ENCODE measurements at places on chromosomes 6 and 20.

DNA sequence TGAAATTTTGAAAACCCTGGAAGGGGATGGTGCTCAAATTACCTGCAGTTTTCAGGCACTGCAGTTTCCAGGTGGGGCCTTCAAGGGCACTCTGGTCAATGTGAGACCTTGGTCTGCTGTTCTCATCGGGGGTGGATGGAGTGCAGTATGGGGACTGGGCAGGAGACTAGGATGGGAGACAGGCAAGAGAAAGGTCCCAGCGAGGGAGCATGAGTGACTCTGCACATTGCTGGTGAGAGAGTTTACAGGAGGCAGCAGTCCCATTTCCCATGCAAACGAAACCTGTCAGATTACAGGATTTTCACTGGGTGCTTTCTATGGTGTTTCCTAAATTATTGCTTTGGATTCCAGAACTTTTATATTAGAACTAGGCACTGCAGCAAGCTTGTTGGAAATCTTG, 73.5 kb upstream of the DTNBP1 start:
- no peak for DNase-seq

DNA sequence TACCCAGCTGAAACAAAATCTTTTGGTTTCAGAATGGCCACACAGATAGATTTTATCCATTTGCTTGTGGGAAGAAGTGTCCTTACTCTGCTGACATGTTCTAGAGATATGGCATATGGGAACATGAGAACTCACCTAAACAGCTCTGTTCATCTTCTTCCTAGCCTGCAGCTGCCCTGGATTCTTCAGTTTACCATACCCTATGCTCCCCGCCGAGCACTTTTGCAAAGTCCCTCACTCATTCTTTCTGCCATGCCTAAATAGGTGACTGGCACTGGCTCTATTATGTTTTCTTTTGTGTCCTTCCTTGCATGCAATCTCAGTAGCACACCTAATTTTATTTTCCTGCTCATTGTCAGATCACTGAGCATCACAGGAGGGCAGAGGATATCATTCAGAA, 293.7 kb upstream of the RSPO3 start:
- DNase-seq: no peak

DNA sequence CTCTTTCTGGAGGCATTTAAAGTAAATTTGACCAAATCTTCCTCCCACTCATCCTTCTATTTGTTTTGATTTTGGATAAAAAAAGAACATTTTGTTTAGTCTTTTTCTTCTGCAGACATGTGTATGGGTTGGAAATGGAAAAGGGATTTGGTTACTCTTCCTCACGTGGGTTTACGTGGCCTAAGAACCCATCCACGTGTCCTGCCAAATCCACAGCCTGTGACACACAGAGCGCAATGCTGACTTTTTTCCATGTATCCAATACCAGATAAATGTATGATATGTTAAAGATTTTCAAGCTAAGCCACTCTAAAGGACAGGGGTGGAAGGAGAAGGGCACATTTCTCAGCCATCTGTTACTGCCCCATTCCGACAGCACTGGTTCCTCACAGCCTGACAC, 176.5 kb downstream of the COL12A1 start:
- DNase-seq: no peak

- no peak for DNase-seq
Observed at GRCh38 chr20:37226889-37227288, 34.7 kb downstream of the GHRH start.

- DNase-seq: peak; percentile 37
Observed at GRCh38 chr6:72861059-72861458, 239.2 kb downstream of the KCNQ5 start.

- peak; percentile 89 for DNase-seq
Observed at GRCh38 chr6:142444376-142444775, 142.6 kb downstream of the ADGRG6 start.

GRCh38 chr20:32980131-32980941, 23.9 kb downstream of the SUN5 start:
- no peak for DNase-seq

GRCh38 chr20:52008874-52009273, 182.7 kb downstream of the ZFP64 start:
- no peak for DNase-seq

DNA sequence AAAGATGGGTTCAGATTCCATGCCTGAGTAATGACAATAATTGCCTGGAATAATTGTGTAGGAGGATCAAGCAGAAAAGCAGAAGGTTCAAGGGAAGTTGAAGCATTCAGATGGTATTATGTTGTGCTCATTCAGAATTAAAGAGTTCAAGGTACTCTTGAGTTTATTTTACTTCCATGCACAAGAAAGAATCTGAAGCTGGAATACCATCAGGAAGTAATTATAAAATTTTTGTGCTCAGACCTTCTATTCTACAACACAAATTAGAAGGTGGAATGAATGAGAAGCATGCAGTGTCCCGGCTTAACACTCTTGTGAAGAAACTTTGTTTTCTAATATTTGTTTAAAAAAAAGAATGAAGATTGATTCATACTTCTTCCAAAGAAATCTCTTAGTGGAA, 139.4 kb upstream of the ENPP5 start:
- DNase-seq: peak; percentile 55

DNA sequence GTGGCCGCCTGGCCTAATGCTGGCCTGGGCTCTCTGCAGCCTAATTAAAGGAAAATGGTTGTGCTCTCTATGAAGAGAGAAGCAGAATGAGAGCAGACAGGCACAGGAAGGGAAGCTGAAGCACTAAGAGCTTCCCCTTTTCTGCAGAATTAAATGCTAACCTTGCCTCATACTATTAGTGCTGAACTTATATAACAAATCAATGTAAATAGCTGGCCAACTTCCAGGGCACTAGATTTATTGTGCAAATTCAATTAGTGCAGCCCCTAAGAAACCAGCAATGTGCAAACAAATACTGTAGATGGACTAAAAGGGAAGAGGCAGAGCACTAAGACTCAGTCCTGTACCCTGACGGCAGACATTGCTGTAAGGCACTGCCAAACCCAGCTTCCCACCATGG, 36.1 kb upstream of the INSM1 start:
- DNase-seq: no peak

GRCh38 chr6:145562771-145563615, 172.3 kb downstream of the EPM2A start:
- DNase-seq: no peak

DNA sequence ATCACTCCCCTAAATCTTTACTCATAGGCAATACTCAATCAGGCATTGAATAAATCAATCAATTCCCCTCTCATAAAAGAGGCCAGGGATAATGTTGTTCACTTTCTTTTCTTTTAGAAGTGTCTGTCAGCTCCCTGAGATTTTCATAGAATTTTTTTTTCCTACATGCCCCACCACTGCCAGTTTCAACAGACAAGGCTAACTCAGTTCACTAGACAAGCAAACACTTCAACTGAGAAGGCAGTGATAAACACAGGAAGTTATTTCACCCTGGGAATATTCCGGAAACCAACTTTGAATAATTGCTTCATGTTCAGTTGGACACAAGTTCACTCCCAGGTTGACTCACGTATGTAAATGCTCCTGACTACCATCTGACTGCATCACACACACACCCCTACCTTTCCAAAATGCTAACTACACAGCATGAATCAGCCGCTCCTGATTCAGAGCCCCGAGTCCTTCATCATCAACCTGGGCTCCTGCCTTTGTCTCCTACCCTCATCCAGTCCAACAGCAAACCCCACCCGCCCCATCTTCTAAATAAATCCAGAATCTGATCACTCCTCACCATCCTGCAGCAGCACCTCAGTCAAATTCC, 143.9 kb downstream of the BCAS1 start:
- peak; percentile 96 for DNase-seq

GRCh38 chr6:87684895-87685654, 17.0 kb downstream of the AKIRIN2 start:
- DNase-seq: no peak

DNA sequence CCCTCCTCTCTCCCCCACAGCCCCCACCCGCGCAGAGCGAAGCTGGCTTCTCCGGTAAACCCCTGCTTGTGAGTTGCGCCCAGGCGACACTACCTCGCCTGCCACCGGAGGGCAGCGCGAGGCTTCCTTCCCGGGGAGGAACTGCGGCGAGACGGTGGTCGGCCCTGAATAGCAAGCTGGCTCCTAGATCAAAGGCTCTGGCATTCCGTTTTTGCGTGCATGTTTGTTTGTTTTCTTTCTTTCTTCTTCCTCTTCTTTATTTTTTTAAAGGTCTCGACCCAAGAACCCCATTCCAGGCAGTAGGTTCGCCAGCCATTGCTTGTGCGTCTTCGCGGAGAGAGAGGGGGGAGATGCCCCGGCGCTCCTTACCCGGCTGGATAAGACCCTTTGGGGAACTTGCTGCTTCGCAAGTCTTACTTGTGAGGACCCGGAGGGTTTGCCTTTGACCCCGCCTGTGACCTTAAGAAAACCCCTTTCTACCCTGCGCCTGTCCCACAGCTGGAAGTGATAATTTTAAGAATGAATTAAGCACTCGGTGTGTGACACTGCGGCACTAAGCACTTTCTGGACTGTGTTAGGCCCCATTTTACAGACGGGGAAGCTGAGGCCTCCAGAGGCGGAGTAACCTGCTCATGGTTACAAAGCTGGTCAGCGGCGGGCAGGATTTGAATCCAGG, 92.7 kb upstream of the SIRPA start:
- peak; percentile 69 for DNase-seq

Data from fibroblast of skin of right quadriceps (primary cell).